ENCODE measurements at places on chromosomes 2 and 18.

GRCh38 chr18:34158881-34159690 lies 65.6 kb downstream of the NOL4 start:
- DNase-seq: peak; percentile 66

DNA sequence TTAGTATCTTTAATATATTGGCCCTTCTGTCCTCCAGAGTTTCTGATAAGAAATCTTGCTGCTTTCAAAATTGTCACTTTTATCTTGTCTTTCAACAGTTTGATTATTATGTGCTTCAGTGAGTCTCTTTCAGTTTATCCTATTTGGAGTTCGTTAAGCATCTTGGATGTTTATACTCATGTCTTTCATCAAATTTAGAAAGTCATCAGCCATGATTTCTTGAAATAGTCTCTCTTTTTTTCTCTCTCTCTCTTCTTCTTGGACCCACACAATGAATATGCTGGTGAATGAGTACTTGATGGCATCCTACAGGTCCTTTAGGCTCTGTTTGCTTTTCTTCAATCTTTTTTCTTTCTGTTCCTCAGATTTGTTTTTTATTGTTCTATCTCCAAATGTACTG lies 26.9 kb upstream of the KIF5C start:
- DNase-seq: no peak

- no peak for DNase-seq
Measured at GRCh38 chr2:201965550-201965949, 68.1 kb upstream of the FZD7 start.

GRCh38 chr2:218897394-218898108 lies 16.9 kb downstream of the WNT10A start:
- DNase-seq: no peak

DNA sequence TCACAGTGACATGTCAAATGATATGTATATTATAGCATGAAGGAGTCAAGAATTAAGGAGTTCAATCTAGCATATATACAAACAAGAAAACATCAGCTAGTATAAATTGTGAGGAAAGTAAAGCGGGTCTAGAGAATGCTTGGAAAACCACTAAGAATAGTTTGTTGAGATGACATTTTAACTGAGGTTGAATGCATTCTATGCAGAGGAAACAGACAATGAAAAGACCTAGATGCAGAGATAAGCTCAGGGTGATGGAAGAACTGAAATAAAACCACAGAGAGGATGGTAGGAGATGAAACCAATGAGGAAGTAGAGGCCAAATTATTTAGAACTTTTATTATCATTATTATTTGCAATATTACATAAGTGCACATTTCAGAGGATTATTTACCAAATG lies 803.6 kb upstream of the FANCL start:
- no peak for DNase-seq

- peak; percentile 82 for DNase-seq
Measured at GRCh38 chr2:33034784-33035183, 88.0 kb downstream of the LTBP1 start.

DNA sequence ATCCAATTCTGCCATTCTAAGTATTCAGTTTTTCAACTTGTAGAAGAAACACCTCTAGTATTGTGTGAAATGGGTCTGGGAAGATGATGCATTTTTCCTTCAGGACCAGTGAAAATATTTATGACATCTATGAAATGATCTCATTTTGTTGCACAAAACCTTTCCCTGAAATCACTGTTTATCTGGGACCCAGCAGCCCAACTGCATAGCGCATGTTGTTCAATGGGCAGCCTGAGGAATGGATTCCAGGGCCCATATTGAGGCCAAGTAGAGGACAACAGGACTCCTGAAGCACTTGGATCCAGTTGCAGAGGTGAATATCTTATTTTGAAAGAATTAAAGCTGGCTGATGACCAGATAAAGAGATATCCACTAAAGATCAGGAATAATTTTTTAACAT lies 7.3 kb downstream of the RBMS1 start:
- no peak for DNase-seq

GRCh38 chr18:80196528-80197320 lies 50.6 kb downstream of the PARD6G start:
- DNase-seq: no peak

- no peak for DNase-seq
Measured at GRCh38 chr2:151289972-151290866, 751 bp upstream of the NMI start.

DNA sequence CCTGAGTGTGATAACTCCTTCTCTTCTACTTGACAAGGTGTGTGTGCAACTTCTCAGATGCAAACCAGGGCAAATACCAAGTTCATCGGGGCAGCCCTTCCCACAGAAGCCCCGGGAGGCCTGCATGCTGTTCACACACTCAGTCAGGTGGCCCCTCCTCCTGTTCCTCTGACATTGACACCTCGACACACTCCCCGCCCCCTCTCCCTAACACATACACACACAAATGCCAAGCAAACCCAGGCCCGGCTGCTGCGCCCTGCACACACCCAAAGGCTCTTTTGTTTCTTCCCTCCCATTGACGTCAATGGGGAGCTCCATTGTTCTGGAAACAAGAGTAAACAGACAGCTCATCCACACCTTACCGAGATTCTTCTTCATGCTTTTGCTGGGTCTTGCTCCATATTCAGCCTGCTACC lies 1.7 kb upstream of the PER2 start:
- no peak for DNase-seq

DNA sequence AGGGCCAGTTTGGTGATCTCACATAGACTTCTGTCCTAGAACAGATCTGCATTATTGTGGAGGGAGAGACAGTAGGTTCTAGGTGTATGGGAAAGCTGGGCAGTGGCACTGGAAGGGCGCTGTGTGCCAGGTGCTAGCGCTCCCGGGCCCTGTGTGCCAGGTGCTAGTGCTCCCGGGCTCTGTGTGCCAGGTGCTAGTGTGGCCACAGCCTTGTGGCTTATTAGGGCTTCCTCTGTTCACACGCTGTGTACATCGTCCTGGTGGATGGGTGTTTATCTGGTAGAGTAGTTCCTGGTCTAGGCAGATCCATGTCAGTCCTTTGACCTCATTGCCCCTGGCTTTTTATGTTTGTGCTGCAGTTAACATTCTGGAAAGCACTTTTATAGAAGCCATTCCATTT lies 263.4 kb downstream of the AGAP1 start:
- DNase-seq: no peak

DNA sequence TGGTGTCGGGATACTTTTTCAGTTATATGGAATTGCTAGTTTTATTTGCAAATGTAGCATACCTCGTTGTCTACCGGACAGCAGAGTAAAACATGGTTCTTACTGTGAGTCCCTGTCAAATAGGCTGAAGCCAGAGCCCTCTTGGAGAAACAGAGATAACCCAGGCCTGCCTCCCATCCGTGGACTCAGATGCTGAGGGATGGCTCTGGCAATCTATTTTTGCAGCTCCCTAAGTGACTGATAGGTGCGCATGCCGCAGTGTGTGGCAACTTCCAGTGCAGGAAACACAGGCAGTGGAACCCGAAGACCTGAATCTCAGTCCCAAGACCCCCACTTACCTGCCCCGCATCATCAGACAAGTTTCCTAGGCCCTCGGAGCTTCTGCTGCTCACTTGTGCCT lies 33.6 kb downstream of the STEAP3 start:
- no peak for DNase-seq

- DNase-seq: no peak
Measured at GRCh38 chr2:41955316-41956043, 92.3 kb upstream of the PKDCC start.

- no peak for DNase-seq
Measured at GRCh38 chr2:218895759-218896500, 15.3 kb downstream of the WNT10A start.

DNA sequence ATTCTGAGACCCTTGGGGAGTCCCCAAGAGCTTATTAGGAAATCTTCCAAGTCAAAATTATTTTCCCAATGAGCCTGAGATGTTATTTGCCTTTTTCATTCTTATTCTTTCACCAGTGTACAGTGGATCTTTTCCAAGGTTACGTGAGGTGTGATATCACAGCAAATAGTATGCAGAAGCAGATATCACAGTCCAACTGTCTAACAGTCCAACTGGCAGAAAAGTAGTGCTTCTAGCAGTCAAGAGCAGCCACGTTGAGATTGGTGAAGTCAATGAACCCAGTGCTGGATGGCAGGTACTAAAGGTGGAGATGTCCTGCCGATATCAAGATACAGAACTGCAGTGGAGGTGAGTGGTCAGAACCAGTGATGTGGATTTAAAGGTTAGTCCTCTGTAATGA lies 78.9 kb upstream of the ZNF397 start:
- DNase-seq: no peak

GRCh38 chr18:5872886-5873285 lies 22.4 kb downstream of the TMEM200C start:
- no peak for DNase-seq

DNA sequence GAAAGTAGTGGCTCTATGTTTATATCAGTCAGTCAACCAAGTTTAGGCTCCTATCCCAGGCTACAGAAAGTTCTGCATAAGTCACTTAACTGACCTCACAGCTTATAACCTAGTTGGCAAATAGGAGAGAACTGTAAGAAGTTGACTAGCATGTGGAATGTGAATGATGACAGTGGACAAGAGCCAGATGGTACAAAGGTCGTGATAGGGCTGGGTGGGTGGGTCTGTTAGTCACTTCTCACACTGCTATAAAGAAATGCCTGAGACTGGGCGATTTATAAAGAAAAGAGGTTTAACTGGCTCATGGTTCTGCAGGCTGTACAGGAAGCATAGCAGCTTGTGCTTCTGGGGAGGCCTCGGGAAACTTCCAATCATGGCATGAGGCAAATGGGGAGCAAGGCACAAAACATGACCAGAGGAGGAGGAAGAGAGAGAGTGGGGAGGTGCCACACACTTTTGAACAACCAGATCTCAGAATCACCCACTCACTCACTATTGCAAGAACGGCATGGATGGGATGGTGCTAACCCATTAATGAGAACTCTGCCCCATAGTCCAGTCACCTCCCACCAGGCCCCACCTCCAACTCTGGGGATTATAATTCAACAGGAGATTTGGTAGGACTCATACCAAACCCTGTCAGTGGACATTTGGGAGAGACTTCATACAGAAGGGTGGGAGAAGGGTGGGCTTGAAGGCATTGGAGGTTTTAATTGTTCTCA lies 68.8 kb downstream of the LTBP1 start:
- no peak for DNase-seq

DNA sequence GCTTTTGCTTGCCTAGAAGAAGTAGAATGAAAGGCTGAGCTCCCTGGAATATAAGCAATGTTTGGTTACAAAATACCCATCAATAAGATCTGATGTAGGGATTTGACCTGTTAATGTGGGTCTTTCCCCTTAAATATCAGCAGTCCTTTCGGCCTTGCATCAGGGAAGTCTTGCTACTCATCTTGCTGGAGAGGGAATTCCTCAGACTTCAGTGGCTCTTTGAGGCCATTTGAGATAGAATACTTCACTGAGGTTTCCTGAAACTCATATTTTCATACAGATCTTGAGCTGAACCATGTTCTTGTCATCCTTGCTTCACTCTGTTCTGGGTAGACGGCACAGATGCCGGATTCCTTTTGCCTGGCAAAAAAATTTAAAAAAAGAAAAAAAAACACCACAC lies 3.9 kb downstream of the TWIST2 start:
- DNase-seq: no peak

- DNase-seq: no peak
Measured at GRCh38 chr2:42569116-42569711, 782 bp downstream of the MTA3 start.

DNA sequence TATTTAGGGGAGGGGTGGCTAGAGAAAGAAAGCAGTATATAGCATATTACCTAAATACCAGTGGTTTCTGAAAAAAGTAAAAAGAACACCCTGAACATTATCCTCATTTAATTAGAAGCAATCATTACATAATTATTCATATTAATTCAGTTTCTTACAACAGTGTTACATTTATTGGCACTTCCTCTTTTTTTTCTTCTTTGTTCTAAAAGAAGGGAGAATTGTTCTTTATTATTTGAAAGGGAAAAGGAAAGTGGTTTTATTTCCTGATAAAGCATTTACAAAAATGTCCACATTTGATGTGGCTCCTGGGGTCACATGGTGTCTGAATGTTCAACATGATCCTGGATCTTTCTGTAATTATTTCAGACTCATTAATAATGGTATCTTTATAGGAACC lies 254.9 kb upstream of the ZEB2 start:
- DNase-seq: no peak

GRCh38 chr2:181036848-181037603 lies 56.6 kb downstream of the UBE2E3 start:
- no peak for DNase-seq

GRCh38 chr2:122795763-122796162 lies 1040.3 kb downstream of the TSN start:
- no peak for DNase-seq

DNA sequence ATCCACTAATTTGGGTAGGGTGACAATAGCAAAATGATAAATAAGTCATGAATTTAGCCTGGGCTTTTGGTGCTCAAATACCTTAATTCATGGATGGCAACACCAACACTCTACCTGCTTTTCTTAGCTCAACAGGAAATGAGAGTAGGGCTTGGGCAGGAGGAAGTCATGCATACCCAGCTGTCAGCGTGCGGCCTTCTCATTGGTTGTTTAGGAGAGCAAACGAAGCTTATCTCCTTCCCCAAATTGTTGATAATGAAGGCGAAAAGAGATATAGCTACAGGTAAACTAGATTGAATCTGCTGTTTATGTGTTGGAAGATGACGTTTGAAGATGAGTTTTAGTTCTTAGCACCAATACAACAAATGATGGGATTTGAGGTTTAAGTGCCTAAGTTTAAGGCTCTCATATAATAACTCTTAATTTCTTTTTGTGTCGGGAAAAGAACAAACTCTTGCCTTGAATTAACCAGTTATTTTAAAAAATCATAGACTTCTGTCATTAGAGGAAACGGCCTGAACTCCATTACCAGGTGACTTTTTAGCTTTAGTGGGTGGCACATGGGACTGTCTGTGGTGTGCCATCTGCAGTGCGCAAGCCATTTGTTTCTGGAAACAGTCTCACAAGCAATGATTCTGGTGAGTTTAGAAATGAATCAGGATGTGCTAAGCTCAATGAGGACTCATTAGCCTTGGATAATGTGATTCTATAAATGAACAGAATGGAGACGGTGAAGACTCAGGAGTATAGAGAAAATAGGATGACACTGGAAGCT lies 19.8 kb downstream of the MAP4K4 start:
- DNase-seq: no peak

DNA sequence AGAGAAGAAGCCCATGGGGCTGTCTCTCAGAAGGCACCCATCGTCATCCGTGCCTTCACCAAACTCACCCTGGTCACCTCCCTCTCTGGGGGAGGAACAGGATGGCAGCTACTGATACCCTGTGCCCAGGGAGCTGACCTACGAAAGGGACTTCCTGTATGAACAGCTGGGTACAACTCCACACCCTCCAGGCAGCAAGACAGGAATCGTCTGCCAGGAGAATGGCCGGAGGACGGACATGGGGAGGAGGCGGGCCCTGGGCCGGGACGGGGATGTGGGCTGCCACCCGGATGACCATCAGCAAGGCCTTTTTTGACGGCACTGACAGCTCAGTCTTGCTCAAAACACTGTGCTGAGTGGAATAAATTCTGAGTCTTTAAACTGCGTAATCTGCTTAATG lies 243.6 kb downstream of the HDAC4 start:
- no peak for DNase-seq

- no peak for DNase-seq
Measured at GRCh38 chr2:182666674-182667314, 49.3 kb upstream of the DNAJC10 start.

GRCh38 chr2:16974688-16975087 lies 309.1 kb upstream of the CYRIA start:
- DNase-seq: no peak

Measured in NCI-H446 (cell line).